NCI-H774 (cell line): ENCODE measurements at places on chromosomes 13 and 19.
A peak's percentile ranks its signal among the peaks of the same experiment; 100 is the strongest.

- no peak for DNase-seq
Observed at GRCh38 chr19:11485245-11485837, 4.5 kb upstream of the ELAVL3 start.

DNA sequence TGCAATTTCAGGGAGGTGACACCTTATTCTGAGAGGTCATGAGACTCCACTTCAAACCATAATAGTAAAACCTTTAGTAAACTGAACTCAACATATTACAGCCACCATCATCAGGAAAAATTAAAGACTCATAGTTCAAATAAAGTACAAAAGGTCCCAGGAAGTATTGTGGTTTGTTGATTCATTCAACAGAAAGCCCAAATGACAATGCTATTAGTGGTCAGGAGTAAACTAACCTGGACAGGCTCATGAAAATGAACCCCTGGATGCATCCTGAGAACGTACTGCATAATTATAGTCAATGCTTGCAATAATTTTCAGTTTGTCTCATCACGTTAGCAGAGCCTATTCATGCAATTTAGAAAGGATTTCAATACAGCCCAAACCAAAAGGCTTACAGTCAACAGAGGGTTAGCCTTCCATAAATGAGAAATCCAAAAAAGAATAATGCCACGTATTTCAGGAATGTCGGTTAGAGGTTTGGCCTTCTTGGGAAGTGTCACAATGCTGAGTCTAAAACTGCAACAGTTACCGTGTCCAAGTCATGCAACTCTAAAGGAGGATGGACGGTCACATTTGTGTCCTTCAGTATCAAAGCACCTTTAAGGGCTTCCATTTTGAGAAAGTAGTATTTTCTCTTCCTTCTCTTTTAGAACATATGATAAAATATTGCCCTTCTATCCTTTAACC lies 280.8 kb downstream of the ABCC4 start:
- DNase-seq, result no peak

DNA sequence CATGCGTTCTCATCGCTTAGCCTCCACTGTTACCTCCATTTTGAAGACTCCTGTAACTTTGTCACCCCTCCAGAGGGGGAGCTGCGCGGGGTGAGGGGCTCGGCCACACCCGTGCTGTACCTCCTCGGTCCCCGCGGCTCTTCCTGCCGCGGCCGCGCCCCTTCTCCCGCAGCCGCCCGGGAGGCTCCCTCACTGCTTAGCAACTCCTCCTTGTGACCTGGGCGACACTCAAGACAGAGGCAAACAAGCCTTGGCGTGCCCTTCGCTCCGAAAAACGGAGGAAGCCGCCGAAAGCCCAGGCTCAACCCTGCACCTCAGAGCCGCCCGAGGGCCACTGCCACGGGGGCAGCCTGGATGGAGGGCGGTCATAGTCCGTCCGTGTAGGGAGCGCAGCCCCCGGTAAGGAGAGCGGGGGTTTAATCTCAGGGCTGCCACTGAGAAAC lies 494.3 kb downstream of the FOXO1 start:
- DNase-seq, result no peak

- no peak for DNase-seq
Observed at GRCh38 chr13:95447814-95448213, 104.7 kb upstream of the CLDN10 start.

DNA sequence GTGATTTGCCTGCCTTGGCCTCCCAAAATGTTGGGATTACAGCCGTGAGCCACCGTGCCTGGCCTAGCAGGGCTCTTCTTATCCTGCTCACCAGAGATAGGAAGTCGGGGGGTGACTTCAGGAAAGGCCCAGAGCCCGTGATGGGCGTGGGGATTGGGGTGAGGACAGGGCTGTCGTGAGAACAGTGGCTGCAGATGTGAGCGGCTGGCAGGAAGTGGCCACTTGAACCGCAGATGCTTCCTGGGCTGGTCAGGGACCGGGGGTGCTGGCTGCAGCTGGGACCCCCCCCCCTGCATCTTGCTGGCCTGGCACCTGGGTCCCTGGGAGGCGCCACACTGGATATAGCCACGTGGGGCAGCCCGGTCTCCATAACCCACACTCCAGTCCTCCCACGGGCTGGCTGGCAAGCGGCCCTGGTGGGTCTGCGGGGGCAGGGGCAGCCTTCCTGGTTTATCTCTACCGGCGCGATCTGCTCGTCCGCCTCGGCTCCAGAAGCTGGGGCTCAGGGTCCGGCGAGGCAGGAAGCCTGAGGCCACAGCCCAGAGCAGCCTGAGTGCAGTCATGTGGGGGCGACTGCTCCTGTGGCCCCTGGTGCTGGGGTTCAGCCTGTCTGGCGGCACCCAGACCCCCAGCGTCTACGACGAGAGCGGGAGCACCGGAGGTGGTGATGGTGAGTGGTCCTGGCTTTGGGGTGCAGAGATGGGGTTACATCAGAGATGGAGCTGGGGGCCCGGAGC lies at the start of gene F2RL3:
Gene F2RL3 (plus strand): TSS at position 371 of the 737 bp plus-strand sequence. CDS start 191 bp downstream, at position 562.
- no peak for DNase-seq

- DNase-seq, result no peak
Observed at GRCh38 chr13:40254394-40254793, 412.0 kb downstream of the FOXO1 start.

GRCh38 chr19:50024719-50025021 lies 502 bp downstream of the VRK3 start:
- no peak for DNase-seq

DNA sequence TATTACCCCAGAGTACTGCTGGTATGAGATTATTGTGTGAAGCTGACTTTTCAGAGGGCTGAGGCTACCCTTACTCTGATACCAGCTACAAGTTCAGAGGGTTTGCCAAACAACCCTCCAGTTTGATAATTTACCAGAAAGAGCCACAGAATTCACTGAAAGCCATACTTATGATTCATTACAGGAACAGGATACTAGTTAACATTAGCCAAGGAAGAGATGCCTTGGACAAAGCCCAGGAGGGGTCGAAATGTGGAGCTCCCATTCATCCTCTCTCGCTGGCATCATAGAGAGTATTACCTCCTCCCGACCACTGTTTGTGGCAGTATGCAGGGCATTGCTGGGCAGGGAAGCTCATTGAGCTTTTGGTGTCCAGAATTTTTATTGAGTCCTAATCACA lies 364.3 kb downstream of the KCNRG start:
- no peak for DNase-seq

- no peak for DNase-seq
Observed at GRCh38 chr13:102355251-102355650, 46.6 kb downstream of the FGF14 start.

DNA sequence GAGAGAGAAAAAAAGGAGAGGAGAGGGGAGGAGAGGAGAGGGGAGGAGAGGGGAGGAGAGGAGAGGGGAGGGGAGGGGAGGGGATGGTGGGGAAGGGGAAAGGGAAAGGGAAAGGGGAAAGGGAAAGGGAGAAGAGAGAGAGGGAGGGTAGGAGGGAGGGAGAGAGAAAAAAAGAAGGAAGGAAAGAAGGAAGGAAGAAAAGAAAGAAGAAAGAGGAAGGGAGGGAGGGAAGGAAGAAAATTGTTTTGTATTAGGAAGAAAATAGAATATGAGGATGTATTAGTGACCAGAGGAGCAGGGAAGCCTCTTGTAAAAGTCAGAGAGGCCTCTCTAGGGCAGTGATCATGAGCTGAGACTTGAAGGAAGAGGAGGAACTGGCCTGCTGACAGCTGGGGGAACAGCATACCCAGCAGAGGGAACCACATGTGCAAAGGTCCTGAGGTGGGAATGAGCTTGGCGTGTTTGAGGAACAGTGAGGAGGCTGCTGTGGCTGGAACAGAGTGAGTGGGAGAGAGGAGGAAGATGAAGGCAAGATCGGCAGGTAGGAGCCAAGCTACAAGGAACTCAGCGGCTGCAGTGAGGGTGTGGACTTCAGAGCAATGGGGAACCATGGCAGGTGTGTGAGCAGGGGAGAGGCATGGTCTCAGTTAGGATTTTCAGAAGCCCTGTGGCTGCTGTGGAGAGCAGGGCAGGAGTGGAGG lies 9.6 kb upstream of the KCNN1 start:
- DNase-seq, result no peak

DNA sequence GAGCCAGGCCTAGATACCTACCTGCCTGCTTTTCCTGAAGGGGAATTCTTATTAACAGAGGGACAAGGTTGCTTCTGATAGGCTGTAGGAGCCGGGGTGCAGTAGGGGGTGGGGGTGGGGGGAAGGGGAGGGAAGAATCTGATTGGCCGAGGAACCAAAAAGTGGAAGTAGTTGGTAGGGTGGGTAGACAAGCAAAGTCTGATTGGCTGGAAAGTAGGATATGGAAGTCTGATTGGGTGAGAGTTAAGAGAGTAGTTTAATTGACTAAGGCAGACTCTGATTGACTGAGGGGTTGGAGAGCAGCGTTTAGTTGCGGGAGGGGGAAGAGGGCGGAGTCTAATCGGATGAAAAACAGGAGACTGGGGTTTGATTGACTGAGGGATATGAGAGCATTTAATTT lies 9.4 kb upstream of the CYP4F22 start:
- DNase-seq, result no peak

- no peak for DNase-seq
Observed at GRCh38 chr19:18397242-18398202, at the start of gene LRRC25. Gene LRRC25 (minus strand): TSS chr19:18397622. CDS start chr19:18396963, 659 bp downstream.

- no peak for DNase-seq
Observed at GRCh38 chr13:50290186-50290585, 274.9 kb downstream of the KCNRG start.

- peak; percentile 87 for DNase-seq
Observed at GRCh38 chr13:112073245-112074138, 6.5 kb downstream of the SOX1 start.

- no peak for DNase-seq
Observed at GRCh38 chr13:39776439-39776838, 121.0 kb downstream of the COG6 start.

DNA sequence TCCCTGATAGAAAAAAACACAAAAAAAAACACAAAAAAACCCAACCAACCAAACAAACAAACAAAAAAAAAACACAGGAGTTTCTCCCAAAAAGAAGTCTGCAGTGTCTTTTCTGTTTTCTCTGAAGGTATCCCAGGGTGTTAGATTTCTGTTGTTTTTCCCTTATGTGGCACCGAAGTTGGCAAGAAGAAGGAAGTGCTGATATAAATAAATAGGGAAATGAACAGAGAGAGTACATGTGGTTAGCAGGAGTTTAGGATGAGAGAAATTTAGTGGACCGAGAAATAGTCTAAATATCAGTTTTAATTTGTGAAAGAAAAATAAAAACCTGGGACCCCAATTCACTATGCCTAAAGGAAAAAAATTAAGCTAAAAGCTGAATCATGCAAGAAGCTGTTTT lies 287.0 kb upstream of the SGCG start:
- no peak for DNase-seq

- DNase-seq, result no peak
Observed at GRCh38 chr19:15443838-15444237, 5.9 kb downstream of the WIZ start.

- peak; percentile 9 for DNase-seq
Observed at GRCh38 chr19:30556230-30556711, 184.1 kb downstream of the ZNF536 start.

GRCh38 chr19:1455002-1455335 lies 5.0 kb downstream of the APC2 start:
- no peak for DNase-seq

DNA sequence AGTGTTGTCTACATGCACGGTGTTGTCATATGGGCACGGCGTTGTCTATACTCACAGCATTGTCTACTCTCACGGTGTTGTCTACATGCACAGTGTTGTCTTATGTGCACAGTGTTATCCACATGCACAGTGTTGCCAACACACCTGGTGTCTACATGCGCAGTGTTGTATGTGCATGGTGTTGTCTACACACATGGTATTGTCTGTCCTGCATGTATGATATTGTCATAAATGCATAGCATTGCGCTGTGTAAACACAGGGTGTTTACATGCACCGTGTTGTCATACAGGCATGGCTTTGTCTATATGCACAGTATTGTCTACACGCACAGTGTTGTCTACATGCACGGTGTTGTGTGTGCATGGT lies 6.8 kb downstream of the ADPRHL1 start:
- DNase-seq, result no peak

DNA sequence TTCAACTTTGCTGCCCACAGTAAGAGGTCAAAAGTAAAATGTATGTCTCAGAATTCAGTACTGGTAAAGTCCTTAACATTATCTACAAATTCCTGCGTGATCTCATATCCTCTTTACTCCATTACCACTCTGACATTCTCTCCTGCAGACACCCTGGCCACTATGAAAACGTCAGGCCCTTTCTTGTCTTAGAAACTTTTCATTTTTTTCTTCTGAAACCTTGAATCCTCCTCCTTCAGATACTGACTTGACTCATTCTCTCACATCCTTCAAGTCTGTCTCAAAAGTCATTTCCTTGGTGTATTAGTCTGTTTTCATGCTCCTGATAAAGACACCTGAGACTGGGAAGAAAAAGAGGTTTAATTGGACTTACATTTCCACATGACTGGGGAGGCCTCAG lies 262.3 kb downstream of the POU4F1 start:
- no peak for DNase-seq

GRCh38 chr19:47209319-47210179 lies 21.4 kb downstream of the BBC3 start:
- DNase-seq, result no peak

DNA sequence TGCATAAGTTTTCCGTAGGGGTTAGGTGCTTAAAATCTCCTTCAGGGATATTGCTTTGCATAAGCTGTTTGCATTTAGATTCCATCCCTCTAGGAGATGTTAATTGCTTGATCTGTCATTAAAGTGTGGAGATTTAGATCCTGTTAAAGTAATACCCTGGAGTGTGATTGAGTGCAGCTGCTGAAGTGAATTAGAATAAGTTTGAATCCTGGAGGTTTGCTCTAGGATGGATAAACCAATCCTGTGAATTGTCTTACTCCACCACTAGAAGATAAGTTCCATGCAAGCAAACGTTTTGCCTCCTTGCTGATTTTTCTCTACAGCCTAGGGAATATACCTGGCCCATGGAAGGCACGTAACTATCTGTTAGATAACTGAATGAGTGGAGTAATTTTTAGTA lies 1487.2 kb upstream of the PRR20A start:
- no peak for DNase-seq

GRCh38 chr13:71303144-71303543 lies 563.9 kb downstream of the DACH1 start:
- no peak for DNase-seq

DNA sequence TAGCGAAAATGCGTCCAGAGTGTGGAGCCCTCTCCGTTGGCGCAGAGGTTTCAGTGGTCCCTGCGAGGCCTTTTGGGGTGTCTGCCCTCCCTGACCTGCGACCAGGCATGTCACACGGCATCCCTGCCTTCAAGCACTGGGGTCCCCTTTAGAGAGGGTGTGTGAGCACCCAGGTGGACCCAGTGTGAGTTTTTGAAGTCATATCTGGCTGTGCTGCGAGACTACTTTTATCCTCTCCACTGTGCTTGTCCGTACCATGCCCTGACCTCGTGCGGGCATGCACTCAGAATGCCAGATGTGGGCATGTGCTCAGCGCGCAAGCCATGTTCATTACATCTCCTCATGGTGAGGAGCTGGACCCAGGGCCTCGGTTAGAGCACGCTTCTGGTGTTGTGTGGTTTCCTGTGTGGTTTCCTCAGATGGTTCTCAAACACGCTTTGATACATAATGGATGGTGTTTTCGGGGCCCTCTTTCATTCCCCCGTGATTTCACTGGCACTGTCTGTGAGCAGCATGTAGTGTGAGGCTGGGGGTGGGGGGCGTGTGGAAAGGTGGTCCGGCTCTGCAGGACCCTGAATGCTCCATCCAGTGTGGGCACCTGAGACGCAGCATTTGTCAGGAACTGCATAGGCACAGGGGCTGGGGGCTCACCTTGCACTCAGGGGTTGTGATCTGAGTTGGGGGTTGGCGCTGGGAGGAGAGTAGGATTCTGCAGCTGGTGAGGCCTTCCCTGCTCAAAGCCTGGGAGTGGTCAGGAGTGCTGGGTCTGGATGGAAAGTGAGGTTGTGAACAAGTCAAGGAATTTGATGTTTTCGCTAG lies 2.3 kb downstream of the TFDP1 start:
- DNase-seq, result no peak
